ENCODE measurements at places on chromosomes 12 and 14.

DNA sequence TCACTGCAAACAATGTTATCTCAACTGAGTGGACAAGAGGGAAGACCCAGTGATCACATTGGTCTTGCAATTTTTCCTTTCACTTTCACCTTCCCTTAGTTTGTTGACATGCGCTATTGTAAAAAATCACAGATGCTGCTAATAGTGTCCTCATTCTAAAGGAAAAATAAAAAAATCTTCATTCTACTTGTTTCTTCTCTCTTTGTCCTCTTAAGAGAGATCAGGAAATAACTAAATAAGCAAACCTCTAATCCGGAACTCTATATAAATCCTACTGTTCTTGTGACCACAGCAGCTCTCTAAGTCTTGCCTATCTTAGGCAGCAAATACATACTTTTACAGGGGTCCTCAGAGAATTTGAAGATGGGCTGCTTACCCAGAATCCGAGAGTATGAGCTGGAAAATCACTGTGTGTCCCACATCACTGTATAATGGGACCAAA, 257.7 kb downstream of the NAV3 start:
- peak; percentile 7 for DNase-seq

DNA sequence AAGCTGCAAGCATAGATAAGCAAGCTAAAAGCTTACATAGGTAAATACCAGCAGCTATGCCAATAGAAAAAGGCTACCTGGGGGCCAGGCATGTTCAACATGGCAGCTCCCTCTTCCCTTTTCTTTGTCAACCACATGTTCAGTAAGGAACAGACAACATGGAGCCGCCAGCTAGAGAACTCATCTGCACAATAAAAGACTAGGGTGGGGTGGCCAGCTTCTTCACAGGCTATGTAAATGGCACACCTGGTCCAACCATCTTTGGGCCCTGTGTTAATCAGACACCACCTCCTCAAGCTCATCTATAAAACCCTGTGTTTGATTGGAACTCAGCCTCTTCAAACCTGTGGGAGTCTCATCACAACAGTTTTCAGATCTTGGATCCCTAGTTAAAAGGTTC, 129.7 kb upstream of the TMPO start:
- DNase-seq: no peak

GRCh38 chr12:109294286-109294796, 14.7 kb downstream of the FOXN4 start:
- no peak for DNase-seq

GRCh38 chr12:48901278-48901677, 24.0 kb downstream of the FKBP11 start:
- DNase-seq: no peak

- DNase-seq: no peak
Observed at GRCh38 chr14:49677643-49678042, 10.4 kb downstream of the POLE2 start.

DNA sequence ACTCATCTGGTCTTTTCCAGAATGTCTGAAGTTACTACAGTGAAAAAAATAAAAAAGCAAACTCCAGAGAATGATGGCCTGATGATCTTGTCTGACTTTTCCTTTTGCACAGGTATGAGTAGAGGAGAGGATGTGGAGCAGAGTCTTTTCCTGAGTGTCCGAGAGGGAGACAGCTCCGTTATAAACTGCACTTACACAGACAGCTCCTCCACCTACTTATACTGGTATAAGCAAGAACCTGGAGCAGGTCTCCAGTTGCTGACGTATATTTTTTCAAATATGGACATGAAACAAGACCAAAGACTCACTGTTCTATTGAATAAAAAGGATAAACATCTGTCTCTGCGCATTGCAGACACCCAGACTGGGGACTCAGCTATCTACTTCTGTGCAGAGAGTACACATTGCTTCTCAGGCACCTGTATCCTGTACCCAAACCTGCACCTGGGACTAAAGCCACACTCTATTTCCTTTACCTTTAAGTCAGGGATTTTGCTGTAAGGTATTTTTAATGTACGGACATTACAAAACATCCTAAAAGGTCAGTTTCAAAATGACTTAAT, 75.8 kb upstream of the OR4E1 start:
- DNase-seq: no peak

Data from fibroblast of skin of scalp (primary cell).